ENCODE measurements at places on chromosomes 5 and 9.

DNA sequence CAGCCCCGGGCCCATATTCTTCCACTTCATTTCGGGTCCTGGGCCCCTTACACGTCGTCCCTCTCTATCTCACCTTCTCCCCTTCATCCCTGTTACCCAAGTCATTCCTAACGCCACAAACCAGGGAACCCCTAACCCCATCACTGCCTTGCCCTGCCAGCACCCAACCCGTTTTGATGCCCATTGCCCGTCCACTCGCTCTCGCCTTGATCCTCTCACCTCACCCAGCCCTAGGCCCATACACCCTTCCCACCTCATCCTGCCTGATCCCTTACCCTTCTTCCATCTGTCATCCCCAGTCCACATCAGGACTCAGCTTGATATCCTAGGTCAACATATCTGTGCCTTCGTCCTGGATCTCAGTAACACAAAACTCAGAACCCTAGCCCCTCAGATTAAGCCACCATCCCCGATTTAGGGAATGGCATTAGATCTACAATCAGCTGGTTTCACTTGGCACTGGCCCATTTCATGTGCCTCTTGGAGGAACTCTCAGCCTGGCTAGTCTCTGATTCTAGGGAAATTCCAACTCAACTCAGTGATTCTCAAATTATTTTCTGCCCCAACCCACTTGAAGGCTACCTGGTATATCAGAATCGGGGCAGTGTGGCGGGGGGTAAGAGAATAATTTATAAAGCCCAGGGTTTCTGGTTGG lies 489 bp downstream of the CHMP5 start:
- DNase-seq = no peak

DNA sequence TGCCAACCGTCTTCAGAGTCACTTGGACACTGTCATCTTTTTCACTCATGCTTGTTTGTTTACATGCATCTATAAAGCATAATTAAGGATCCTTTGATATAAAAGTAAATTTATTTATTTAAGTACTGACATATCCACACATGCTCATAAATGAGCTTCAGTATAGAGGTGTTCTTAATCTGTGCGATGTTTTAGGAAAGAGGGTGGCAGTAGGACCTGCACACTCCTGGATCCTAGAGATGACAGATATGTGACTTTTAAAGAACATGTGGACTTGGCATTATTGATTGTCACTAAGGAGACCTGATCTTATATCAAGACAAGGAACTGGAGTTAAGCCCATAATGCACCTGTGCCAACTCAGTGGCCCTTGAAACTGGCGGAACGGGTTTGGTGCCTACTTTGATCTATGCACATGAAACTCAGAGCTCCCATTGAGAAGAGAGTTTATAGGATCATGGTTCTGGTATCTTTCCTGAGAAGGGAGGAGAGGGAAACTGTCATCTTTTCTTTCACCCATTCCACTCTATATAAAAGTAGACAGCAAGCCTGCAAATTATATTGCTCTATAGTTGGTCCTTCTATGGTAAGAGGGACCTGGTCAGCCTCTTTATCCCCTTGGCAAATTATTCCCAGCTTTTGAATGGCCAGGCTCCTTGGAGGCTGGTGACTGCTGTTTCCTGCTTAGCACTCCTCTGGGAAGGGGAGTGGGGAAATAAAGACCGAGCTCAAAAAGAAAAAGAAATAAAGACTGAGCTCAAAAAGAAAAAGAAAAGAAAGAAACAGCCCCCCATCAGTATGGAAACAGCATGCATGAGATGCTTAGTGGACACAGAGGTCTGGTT lies 57.8 kb upstream of the LIFR start:
- DNase-seq = no peak

DNA sequence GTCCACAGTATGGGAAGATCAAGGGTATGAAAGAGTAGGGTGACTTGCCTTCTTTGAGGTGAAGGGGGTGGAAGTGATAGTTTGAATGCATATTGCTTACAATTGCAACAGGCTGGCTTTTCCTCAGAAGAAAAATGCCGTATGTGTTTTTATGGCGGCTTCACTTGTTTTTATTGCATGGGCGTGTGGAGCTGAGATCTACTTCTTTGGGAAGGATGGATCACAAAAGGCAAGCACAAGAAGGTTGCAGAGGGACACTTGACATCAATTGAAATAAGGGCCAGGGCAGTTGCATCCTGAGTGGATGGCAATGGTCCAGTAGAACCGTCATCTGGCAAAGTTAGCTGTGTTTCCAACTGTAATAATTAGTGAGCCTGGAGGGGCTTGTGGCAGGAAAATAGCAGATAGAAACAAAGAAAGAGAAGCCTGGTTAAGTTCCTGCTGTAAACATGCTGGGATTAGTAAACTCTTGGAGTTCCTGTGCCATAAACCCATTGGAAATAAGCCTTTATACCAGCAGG lies 138.4 kb downstream of the NTRK2 start:
- no peak for DNase-seq

GRCh38 chr5:101543780-101544179 lies 640.7 kb upstream of the ST8SIA4 start:
- DNase-seq = no peak

- DNase-seq = no peak
Observed at GRCh38 chr5:158303883-158304282, 444.9 kb upstream of the CLINT1 start.

DNA sequence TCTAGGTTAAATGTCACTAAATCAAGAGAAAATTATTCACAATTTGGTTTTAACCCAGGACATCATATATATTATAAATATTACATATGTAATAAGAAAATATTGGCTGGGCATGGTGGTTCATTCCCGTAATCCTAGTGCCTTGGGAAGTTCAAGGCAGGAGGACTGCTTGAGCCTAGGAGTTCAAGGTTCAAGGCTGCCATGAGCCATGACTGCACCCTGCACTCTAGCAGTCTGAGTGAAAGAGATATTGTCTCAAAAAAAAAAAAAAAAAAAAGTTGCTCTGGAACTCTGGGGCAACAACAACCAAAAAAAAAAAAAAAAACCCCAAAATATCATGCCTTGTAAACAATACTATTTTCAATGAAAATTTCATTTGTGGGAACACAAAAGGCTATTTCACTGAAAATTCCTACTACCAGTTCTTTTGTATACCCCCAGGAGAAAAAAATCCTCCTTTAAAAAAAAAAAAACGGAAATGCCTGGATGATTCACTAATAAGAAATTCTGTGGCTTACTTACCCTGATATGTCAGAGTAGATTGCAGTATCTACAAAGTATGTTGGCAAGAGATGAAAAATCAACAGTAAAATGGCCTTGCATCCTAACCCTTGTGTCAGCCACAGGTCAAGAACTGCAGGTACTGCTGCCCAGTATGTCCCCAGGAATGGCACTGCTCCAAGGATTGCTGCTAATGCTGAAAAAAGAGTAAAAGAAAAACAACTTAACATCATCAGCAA lies 22.6 kb upstream of the CTNNAL1 start:
- no peak for DNase-seq

DNA sequence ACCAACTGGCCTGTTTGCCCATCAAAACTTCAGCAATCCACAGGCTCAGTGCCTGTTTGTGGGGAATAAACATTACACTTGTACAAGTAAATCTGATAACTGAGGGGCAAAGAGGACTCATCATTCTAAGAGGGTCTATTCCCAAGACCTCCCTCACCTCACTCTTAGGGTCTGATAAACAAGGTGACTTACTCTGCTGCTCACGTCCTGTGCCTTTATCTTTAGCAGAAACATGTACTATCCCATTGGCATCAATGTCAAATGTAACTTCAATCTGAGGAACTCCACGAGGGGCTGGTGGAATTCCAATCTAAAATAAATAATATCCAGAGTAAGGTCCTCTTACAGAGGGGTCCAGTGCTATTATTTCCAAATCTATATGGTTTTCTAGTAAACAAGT lies 14.6 kb upstream of the ETF1 start:
- DNase-seq = no peak

GRCh38 chr9:121286688-121286972 lies 18.7 kb downstream of the GSN start:
- no peak for DNase-seq

DNA sequence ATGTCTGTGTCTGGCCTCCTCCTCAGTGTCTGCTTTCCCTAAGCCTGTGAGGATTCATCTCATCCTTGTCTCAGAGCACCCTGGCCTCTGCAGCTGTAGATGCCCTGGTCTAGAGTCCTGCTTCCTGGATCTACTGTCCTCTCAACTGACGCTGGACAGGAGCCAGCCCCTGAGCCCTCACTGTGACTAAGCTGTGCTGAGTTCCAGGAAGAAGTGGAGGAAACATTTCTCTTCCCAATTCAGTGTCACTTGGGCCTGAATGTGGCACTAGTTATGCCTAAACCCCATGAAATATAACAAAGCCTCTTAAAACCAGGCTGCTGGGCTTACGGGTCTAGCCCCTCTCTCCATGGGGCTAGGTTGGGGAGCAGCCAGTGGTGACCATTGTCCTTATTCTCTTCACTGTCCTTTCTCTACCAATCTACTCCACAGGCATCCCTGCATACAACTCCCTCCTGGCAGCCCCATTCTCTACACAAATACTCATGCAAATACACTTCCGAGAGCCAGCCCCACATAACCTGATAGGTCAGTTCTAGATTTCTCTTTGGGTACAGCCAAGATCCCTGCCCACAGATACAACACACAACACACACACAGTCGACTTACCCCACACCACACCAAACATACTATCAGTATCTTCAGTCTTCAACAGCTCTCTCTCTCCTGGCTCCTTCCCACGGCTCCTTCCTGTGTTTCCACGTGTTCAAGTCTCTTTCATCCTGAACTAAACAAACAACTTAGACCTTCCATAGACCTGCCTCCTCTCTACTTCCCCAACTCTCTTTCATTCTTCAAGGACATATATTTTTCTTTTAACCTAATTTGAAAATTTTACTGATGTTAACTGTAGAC lies 220.8 kb downstream of the SNX18 start:
- no peak for DNase-seq

- DNase-seq = no peak
Observed at GRCh38 chr9:35906923-35907699, 1.1 kb downstream of the HRCT1 start.

- peak; percentile 58 for DNase-seq
Observed at GRCh38 chr5:120457839-120458507, 6.1 kb upstream of the PRR16 start.

GRCh38 chr5:2586016-2586715 lies 165.3 kb downstream of the IRX2 start:
- DNase-seq = no peak

- DNase-seq = no peak
Observed at GRCh38 chr5:5209510-5210286, 69.6 kb downstream of the ADAMTS16 start.

DNA sequence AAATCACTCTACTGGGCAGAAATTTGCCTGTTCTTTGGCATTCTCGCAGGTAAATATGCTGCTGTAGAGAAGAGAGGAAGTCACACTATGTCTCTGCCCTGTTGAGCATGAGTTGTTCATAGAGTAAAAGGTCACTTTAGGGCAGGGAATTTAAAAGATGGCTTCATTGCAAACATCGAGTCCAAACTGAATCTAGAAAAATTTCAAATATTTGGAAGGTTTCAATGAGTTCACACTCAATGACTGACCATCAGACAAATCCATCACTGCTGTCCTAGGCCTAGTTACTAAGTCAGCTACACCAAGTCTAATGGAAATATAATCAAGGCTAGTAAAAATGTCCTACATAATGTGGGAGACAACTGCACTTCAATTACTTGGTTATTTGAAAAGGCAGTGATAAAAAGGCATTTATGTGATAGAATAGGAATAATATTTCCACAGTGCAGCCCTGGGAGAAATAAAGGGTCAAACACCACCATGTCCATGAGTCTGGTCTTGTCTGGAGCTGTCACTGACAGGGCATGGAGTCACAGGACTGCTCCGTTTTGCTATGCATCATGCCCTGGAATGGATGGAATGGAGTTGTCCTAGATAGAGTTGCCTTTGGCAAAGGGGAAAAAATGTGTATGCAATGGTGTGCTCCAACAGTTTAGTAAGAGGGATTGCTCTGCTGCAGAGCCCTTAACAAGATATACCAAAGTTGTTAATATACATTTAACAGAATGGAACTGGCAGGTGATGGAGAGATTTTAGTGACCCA lies 218.5 kb upstream of the DAPK1 start:
- no peak for DNase-seq

DNA sequence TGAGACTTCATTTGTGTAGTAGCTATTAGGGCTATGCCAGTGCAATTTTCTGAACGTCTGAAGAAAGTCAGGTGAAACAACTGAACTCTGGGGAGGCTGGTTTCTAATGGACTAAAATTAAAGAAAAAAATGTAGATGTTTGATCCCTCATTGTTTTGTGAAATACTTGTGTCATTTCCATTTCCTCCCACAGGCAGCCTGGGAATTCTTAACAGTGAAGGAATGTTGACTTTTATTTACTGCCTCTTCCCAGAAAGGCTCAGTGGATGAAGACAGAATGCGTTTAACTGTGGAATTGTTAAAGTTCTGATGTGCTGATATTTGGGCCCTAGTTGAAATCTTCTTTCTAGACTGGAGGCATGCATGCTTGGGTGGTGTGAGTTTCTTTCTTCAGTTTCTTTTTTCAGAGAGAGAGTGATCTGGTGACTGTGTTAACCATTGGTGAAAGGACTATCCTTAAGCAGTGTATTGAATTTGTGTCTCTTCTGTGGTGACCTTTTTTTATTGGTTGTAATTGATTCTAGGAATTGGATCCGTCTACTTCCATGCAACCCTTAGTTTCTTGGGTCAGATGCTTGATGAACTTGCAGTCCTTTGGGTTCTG lies 15.5 kb downstream of the ACER2 start:
- no peak for DNase-seq

DNA sequence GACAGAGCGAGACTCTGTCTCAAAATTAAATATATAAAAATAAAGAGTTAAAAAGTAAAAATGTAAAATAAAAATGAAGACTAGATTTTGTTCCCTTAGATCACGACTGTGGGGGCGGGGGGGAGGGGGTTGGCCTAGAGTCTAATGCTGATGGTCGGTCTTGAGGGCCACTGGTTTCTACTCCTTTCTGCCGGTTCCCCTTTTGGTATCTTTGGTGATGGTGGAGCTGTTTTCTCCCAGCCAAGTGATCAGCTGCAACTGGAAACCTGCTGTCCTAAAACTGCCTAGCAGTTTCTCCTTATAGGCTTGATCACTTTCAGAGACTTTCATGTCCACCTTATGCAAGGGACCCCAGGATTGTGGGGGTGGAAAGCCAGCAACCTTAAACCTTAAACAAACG lies 1.1 kb downstream of the SRD5A1 start:
- peak; percentile 71 for DNase-seq

- DNase-seq = peak; percentile 60
Observed at GRCh38 chr5:395156-395920, 47.6 kb upstream of the EXOC3 start.

DNA sequence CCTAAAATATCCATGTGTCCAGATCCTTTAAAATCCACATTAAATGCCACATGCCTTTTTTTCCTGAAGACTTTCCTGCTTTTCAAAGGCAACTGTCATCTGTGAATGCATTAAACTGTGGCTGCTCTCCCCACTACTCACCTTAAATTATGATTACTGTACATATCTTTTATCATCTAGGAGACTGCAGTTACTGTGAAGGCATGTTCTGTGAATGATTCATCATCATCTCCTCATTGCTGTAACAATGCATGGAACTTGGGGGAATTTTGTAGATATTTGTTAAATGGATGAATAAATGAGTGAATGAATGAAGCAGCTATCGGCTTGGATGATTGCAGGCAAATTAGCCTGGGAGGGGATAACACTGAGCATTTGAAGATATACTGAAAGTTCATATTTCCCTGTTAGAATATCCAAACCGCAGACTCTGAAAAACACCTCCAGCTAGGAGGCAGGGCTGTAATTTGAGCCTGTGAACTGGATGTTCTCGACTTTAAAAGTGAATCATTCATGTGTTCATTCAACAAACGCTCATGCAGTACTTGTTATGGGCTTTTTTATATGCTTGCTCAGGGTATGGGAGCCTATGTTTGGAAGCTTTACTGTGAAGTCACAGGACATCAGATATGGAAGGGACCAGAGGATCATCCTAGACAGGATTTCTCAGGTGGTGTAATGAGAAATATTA lies 519.2 kb downstream of the KIF4B start:
- no peak for DNase-seq
